ENCODE measurements at places on chromosomes 2 and 18.

- no peak for DNase-seq
Observed at GRCh38 chr2:217362286-217362685, 502.4 kb upstream of the TNP1 start.

- DNase-seq, result no peak
Observed at GRCh38 chr2:71863396-71863795, 284.3 kb downstream of the CYP26B1 start.

GRCh38 chr2:88232074-88232782 is 62.1 kb downstream of the THNSL2 start:
- DNase-seq, result no peak

- DNase-seq, result no peak
Observed at GRCh38 chr2:100529176-100529575, 33.6 kb upstream of the PDCL3 start.

GRCh38 chr2:159904127-159904958 is 106.3 kb upstream of the CD302 start:
- DNase-seq, result peak; percentile 80

DNA sequence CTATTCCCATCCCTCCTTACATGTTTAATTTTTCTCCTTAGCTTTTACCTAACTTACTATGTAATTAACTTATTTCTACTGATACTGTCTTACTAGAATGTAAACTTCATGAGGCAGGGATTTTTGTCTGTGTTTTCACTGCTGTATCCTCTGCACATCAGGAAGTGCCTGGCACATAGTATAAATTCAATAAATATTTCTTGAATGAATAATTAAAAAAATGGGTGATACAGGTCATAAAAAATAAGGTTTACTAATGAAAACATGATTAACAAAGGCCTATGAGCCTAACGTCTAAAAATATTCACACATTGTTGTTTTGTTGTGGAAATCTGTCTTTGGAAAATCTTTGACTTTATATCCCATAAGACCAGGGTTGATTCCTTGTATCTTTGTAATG is 4.5 kb downstream of the RBKS start:
- no peak for DNase-seq

- no peak for DNase-seq
Observed at GRCh38 chr2:108575132-108575966, 41.1 kb downstream of the LIMS1 start.

DNA sequence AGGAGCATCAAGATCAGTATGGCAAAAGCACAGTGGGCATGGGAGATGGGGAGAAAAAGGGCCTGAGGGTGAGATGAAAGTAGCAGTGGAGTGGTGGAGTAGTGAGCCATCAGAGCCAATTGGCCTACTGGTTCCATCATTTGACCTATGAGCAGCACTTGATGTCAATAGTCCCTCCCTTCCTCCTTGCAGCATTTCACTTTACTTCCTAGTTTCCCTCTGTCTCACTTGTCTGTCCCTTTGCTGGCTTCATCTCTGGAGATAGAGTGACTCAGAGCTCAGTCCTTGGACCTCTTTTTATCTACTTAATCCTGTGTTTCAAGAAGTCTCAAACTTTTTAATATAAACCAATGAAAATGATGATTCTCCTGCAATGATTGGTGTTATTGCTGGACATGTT is 32.1 kb downstream of the FBXO48 start:
- no peak for DNase-seq

GRCh38 chr2:42954227-42954962 is 162.0 kb upstream of the HAAO start:
- DNase-seq, result no peak

- DNase-seq, result no peak
Observed at GRCh38 chr18:55582325-55582724, 5.7 kb downstream of the TCF4 start.

- no peak for DNase-seq
Observed at GRCh38 chr18:7360606-7361170, 129.8 kb downstream of the LRRC30 start.

DNA sequence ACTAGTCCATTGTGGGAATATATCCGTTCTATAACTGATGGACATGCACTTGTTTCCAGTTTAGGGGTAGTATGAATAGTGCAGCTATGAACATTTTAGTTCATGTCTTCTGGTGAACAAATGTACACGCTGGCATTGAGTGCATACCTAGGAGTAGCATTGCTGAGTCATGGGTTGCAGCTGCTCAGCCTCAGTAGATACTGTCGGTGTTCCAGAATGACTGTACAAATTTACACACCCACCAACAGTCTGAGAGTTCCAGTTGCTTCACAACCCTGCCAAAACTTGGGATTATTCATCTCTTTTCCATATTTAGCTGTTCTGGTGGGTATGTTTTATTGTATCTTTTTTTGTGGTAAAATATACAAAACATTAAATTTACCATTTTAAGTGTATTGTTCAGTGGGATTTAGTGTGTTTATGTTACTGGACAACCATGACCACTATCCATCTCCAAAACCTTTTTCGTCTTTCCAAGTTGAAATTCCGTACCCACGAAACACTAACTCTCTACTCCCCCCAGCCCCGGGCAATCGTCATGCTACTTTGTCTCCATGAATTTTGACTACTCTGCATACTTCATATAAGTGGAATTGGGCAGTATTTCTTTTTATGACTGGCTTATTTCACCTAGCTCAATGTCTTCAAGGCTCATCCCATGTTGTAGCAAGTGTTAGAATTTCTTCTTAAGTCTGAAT is 281.0 kb downstream of the PRKCE start:
- no peak for DNase-seq

DNA sequence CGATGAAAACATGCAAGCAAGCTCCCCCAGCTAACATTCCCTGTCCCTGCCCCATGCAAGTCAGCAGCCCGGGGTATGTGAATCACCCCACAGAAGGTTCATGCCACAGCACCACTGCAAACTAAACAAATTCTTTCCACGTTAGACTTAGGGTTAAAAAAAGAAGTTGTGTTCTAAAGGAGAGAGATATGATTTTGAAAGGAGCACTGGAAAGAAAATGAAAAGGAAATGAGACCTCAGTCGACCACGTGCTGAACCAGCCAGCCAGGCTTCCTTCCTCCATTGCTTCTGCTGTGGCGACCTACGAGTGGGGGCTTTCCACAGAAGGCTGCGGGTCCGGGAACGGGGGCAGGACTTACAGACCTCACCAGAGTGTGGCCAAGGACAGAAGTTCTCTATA is 52.0 kb downstream of the ARL4C start:
- DNase-seq, result no peak

DNA sequence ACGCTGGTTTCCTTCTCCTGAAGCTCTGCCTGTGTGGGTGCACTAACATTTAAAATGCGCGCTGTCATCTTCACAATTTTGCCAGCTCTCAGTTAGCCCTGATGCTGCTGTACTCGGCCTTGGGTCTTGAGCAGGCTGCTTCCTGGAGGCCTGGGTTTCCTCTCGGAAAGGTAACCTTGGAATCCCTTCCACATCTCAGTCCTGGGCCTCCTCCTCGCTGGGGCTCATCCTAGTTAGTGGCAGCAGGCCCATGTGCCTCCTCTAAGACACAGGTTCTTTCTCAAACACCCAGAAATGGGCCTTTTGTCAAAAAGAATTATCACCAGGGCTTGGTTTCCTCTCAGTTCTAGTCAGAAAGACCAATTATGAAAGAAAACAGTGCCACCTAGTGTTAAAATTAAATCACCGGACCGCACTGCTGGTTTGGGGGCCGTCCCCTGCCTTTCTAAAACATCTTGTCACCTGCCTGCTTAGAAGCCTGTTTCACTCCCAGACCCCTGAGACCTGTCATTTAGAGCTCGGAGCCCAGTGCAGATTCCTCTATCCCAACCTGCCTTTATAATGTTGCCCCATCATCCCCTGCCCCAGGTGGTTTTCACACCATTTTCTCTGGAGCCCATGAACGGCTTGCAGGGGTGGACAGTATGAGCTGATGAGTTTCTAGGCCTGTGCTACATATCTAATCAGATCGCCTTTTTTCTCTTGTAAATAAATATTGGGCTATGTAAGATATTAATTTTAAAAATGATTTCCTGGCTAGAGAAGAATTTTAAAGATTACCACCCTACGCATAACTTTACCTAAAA is 42.4 kb downstream of the HK2 start:
- DNase-seq, result no peak

GRCh38 chr2:104049438-104049837 is 804.5 kb upstream of the POU3F3 start:
- no peak for DNase-seq
